Stimulated activated CD8-positive, alpha-beta memory T cell treated with anti-CD3 and anti-CD28 coated beads, Interleukin-7, amount 100 ng/mL, for 4 hours (primary cell): ENCODE measurements at places on chromosomes 2 and 18.

DNA sequence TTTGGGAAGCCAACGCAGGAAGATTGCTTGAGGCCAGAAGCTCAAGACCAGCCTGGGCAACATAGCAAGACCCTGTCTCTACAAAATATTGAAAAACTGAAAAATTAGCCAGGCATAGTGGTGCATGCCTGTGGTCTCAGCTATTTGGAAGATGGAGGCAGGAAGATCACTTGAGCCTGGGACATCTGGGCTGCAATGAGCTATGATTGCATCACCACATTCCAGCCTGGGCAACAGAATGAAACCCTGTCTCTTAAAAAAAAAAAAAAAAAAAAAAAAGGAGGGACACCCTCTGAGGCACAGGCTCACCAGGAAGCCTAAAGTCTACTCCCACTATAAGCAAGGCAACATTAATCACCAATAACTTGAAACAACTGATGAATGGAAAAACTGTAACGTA, 151.1 kb downstream of the CCDC148 start:
- DNase-seq: no peak

DNA sequence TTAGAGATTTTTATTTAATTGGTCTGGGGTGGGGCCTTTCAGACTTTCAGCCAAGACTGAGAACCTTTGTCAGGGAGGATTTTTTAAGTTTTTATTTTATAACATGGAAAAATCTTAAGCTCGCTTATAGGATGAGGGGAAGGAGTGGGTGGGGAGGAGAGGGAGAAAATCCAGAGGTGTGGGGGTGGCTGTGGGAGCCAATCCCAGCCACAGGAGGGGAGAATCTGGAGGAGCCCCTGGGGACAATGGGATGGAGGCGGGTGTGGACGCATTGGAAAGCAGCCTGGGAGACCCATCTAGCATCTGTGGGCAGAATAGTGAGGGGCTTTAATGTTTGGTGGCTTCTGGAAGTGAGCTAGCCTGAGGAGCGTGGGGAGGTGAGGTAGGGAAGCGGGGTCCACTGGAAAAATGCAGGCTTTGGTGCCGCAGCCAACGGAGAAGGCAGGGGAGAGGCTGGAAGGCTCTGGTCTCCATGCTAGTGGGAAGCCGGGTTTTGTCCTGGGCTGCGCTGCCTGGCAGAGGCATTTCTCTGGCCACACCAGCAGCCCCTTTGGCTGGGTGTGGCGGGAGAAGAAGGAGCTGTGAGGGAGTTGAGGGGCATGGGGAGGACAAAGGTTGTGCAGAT, 11.5 kb upstream of the INPP5D start:
- no peak for DNase-seq

GRCh38 chr2:123614596-123614995, 410.5 kb upstream of the CNTNAP5 start:
- no peak for DNase-seq

DNA sequence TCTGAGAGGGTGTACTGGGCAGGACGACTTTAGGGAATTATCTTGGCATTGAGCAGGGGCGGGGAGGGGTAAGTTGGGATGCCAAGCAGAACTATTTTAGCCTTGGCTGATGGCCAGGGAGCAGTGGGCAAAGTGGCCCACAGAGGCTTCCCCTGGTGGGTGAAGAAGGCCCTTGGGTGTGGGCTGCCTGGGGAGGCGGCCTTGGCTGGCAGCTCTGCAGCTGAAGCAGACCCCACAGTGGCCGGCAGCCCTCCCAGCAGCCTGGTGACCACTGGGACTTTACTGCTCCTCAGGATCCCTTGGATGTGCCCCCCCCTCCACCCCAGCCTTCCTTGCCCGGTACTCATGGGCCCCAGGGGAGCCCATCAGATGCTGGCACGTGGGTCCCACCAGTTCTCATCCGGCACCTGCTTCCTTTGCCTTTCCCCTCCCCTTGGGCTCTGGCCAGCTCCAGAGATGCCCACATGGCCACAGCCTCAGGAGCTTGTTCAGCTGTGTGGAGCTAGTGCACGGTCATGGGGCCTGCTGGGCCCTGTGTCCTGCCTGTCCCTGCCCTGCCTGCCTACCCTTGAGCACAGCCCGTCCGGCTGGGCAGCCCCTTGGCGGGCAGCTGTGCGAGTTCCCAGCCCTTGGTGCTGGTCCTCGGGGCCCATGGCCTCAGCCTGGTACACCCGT, 122.1 kb upstream of the HS6ST1 start:
- no peak for DNase-seq

DNA sequence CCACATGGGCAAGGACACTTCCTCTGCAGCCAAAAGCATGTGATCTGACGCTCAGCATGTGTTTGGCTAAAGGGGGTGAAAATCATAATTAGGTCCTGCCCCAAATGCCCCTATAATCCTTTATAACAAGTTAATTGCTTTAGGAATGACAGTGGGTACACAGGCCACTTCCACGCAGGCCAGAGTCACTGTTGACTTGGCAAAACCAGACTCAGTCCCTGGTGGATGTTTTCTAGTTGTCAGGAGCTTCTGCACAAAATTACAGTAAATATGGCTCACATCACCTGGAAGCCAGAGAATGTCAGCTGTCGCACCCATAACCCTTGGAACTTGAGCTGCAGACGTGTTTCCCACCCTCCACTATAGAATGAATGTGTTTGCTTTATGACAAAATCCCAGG, 13.3 kb upstream of the PXDN start:
- no peak for DNase-seq

GRCh38 chr18:11327391-11328009, 178.1 kb upstream of the PIEZO2 start:
- no peak for DNase-seq

DNA sequence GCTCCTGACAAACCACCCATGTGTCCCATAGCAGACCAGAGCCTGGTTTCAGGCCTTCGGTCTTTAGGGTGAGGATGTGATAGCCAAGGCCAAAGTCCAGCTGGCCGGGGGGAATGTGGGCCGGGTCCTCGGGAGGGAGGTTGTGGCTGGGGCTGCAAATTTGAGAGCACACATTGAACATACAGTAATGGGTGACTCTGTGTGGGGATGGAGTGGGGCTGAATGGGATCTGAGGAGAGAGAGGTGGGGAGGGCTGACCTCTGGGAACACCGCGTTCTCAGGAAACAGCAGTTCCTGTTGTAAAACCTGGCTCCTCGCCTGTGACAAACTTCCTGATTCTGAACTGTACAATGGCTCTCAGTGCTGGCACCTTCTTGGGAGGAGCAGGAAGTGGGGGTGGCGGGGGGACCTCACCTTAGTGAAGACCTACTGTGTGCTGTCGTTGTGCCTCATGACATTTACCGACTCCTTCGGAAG, 48.8 kb downstream of the MCFD2 start:
- DNase-seq: no peak

- no peak for DNase-seq
Observed at GRCh38 chr18:74967979-74968378, 241.0 kb downstream of the PTGR3 start.

DNA sequence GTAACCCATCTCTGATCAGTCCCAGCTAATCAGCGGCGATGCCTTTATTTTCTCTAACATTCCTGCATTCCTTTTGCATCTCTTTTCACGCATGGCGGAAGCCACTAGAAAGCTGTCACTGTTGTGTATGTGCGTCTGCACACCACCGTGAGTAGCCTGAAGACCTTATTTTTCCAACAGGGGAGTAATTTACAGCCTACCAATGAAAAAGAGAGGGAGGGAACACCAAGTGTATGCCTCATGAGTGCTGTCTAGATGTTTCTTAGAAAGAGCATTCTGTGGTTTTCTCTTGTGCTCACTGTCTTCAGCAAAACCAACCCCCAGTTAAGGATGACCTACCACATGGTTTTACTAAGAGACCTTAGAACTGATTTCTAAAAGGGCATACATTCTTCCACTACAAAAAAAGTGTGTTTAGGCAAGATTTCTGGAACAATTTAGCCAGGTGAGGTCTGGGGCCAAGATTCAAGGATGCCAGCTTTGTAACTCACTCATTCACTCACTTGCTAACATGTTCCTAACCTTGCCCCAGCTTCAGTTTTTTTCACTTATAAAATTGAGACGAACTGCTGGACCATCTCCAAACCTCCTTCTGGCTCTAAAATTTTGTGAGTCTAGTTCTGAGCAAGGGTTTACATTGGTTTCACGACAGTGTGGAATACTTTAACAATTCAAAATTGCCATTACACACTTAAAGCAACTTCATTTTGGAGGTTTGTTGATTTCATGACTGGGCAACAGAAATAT, 51.4 kb downstream of the BCL2 start:
- DNase-seq: no peak

- DNase-seq: no peak
Observed at GRCh38 chr2:18492721-18493120, 67.7 kb downstream of the RDH14 start.

- no peak for DNase-seq
Observed at GRCh38 chr2:238114851-238115660, 14.9 kb downstream of the ESPNL start.

DNA sequence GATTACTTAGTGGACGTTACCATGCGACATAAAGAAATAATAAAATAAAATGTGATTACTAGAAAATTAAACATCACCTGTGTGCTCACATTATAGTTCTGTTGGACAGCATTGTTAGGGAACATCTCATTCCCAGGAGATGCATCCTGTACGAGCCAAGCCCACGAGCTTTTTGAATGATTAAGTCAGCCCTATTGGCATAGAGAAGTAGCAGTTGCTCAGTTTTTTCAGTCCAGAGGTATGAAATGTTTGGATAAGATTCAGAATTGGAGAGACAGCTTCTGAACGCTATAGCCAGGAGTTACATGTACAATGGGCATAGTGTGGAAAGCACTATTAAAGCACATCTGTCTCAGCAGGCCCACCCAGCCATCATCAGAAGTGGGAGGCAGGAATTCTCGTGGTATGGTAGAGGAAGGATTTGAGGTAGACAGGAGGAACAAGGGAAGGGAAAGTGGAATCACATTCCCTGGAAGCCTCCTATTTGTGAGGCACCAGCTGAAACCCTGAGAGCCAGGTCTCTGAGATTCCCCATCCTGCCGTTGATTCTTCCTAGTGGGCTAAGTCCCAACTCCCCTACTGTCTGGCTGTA, 8.6 kb downstream of the SPATS2L start:
- DNase-seq: no peak

- DNase-seq: no peak
Observed at GRCh38 chr2:74742471-74742870, 88.4 kb downstream of the SEMA4F start.

DNA sequence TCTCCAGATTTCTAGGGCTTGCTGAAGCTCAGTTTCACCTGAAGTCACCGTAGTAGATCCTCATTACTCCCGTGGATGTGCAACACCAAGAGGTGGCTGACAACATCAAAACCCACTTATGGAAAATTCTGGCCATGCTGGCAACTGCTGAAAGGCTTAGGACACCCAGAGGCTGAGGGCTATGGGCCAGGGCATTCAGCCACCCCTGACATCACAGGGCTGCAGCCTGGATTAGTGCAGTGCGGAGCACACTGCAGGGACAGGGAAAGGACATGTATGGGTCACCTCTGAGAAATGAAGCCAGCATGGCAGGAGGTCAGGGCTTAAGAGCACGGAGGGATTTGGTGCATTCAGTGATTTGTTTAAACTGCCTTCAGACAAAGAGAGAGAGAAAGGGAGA, 300.6 kb downstream of the TDRD15 start:
- no peak for DNase-seq

- no peak for DNase-seq
Observed at GRCh38 chr2:68877079-68877772, 6.0 kb upstream of the BMP10 start.

- DNase-seq: no peak
Observed at GRCh38 chr2:39933196-39933595, 154.1 kb upstream of the THUMPD2 start.

DNA sequence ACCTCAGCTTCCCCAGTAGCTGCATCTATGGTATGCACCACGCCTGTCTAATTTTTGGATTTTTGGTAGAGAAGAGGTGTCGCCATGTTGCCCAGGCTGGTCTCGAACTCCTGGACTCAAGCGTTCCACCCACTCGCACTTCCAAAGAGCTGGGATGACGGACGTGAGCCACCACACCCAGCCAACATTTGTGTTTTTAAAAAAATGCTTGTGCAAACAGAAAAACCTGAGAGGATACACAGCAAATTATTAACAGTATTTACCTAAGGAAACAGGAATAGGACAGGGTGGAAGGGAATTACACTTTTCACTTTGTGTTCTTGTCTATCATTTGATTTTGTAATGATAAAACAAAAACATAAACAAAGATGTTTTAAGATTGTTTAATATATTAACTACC, 25.1 kb downstream of the NOL10 start:
- DNase-seq: no peak

GRCh38 chr2:11775384-11775783, 29.0 kb downstream of the LPIN1 start:
- no peak for DNase-seq

DNA sequence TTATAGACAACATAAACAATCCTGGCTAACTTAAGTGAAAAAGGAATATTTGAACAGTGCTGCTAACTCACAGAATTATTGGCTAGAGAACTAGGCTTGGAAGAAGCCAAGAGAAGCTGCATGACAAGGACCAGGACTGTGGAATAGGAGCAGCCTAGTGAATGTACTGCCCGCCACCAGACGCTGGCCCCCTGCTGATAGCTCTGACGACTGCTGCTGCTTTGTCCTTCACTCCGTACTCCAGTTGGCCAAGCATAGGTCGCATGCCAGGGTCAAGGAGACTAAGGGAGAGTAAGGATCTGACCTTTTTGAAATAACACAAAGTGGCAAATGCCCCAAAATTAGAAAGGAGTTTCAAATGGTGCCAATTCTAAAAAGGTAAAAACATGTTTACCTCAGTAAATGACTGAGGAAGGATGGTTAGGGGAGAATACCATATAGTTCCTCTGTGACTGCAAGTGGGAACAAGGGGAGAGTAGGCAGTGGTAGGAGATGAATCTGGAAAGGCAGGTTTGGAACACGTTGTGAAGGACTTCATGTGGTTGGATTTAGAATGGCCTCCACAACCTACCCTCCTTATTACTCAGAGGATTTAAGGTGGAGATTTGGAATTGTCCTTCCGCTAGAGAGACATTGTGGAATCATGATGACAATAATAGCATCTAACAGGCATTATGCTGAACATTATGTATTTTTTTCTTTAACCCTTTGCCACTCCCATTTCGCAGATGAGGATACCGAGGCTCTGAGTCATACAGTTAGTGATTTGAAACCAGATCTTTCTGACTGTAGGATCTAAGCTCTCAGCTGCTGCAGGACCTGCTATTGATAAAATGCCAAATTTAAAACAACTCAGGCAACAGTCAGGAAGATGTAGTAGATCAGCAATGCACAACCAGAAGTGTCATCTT, 19.5 kb downstream of the STRADB start:
- no peak for DNase-seq

GRCh38 chr2:236548179-236548921, 21.3 kb upstream of the ACKR3 start:
- DNase-seq: no peak

GRCh38 chr2:207830778-207831438, 61.2 kb upstream of the FZD5 start:
- DNase-seq: no peak

DNA sequence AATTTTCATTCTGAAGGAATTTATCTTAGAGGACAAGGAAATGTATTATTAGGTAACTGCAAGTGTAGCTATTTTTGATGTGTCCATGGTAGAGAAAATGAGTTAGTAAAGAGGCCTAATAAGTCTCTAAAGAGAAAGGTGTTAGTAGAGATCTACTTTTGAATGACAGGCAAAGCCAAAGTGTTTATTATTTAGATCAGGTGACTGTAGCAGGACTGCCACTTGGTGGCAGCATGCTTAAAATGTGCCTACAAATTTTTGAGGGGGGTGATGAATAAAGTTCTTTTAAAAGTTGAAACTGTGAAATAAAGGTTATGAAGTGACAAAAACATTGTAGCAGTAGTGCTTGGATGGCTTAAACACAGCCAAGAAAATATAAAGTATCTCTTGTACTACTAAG, 421.5 kb upstream of the MEIS1 start:
- no peak for DNase-seq

GRCh38 chr2:227849906-227850305, 21.5 kb upstream of the DAW1 start:
- no peak for DNase-seq
